ENCODE measurements at places on chromosomes 12 and 14.

GRCh38 chr14:83860631-83861155 lies 1669.3 kb upstream of the FLRT2 start:
- DNase-seq = peak; percentile 33

DNA sequence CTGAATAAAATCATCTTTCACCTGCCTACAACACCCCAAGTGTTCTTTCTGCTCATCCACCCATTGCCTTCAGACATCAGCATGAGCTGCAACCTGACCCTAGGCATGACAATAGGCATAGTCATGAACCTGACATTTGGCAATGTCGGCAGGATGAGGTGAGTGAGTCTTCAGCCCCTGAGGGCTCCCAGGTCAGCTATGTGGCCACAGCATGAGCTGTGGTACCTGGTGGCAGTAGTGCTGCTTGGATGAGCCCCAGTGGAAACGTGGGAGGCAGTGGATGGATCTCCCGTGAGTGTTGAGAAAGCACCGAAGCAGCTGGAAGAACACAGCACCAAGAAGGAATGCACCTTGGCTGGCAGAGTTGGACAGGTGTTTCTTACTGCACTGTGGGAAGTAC lies 334.8 kb upstream of the FAR2 start:
- no peak for DNase-seq

- no peak for DNase-seq
These were observed 10.2 kb downstream of the PZP start for GRCh38 chr12:9198012-9198411.

- no peak for DNase-seq
These were observed 47.8 kb downstream of the GIT2 start for GRCh38 chr12:109948368-109948767.

- DNase-seq = no peak
These were observed 75.9 kb downstream of the PTPN21 start for GRCh38 chr14:88478931-88479330.

- DNase-seq = no peak
These were observed 26.2 kb downstream of the MNAT1 start for GRCh38 chr14:60760644-60761364.

GRCh38 chr12:59079002-59079401 lies 158.7 kb upstream of the LRIG3 start:
- peak; percentile 59 for DNase-seq

- peak; percentile 45 for DNase-seq
These were observed 112.3 kb upstream of the DNM1L start for GRCh38 chr12:32566663-32567295.

DNA sequence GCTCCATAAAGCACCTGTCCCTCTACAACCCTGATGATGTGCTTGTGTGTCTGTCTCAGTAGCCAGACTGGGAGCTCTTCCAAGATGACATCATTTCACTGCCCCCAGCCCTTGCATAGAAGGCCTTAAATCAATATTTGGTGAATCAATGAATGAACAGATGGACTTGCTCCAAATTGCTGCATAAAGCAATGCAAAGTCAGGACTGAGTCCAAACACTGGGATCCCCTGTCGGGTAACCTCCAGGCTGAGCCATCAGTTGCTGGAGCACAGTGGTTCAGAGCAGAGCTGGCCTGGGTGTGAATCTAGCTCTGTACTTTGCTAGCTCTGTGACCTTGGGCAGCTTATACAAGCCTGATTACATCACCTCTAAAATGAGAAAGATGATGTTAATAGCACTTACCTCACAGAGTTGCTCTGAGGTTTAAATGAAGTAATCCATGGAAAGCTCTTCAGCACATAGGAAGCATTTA lies 120.3 kb upstream of the VASH1 start:
- DNase-seq = no peak

- no peak for DNase-seq
These were observed 375 bp downstream of the FAIM2 start for GRCh38 chr12:49903351-49903699.

DNA sequence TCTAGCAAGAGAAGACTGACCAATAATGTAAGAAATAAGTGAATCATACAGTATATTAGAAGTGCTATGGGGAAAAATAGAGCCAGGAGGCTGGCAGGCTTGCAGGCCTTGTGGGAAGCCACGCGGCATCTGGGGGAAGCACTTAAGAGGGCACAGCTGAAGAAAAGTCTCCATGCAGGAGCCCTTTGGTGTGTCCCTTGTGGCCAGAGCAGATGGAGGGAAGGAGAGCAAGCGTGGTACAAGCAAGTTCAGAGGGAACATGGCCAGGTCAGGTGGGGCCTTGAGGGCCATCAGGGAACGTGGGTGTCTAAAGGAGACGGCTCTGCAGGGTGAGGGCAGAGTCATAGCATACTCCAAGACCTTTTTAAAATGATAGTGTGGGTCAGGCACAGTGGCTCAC lies 51.7 kb downstream of the LRRC74A start:
- no peak for DNase-seq

GRCh38 chr14:31962920-31963319 lies 114.2 kb upstream of the ARHGAP5 start:
- no peak for DNase-seq

GRCh38 chr14:37711831-37712475 lies 116.5 kb downstream of the TTC6 start:
- no peak for DNase-seq

DNA sequence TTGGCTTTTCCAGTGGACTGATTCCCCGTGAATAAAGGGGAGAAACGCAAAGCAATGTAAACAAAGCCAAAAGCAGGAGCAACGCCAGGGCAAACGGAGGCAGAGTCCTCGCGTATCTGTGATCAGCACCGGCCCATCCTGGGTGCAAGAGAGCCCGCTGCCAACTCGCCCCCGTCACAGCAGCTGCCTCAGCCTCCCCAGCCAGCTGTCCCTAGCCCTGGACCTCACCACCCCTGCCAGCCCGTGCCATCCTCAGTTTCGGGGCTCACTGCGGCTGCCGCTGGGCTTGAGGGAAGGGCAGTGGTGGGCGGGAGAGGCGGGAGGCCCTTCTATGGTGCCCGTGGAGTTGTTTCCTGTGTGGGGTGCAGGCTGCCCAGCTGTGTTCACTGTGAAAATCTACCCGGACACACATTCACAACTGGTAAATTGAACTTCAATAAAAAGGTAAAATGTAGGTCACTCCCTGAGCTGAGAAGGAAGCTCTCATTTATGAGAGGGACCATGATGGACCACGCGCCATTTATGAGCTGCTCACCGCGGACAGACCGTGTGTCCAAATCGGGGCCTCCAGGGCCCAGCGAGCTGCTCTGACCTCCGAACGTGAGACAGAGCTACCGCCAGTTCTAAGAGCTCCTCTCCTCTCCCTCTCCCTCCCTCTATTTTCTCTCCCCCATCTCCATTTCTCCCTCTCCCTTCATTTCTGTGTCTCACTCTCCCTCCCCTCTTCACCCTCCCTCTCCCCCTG lies 330.5 kb upstream of the SFSWAP start:
- no peak for DNase-seq

- peak; percentile 48 for DNase-seq
These were observed 11.1 kb downstream of the ARF3 start for GRCh38 chr12:48946205-48946604.

DNA sequence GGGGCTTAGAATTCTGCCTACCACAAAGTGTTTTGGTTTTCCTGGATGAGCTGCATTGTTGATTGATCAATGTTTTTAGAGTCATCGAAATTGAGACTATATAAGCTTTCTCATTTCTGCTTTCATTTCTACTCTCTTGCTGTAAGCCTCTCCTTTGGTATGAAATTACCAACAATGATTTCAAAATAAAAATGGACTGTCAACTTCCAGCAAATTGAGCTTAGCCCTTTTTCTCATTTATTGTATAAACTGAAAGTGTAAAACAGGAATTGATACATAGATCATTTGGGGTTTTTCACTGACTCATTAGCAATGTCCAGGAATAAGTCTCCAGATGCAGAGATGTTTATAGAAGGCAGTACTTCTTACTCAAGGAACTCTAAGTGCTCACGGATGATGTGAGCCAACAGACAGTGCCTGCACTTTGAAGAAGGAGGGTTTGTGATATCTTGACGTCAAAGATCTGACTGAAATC lies 20.0 kb upstream of the PCNX1 start:
- peak; percentile 98 for DNase-seq

- DNase-seq = peak; percentile 91
These were observed 728 bp upstream of the STON2 start for GRCh38 chr14:81400852-81401251.

- DNase-seq = peak; percentile 63
These were observed 57.0 kb upstream of the GPHB5 start for GRCh38 chr14:63375769-63376168.

- DNase-seq = peak; percentile 71
These were observed 31.4 kb upstream of the RTRAF start for GRCh38 chr14:51957950-51958349.

GRCh38 chr12:68591734-68592418 lies 18.8 kb upstream of the RAP1B start:
- no peak for DNase-seq
